NCI-H69 (cell line): ENCODE measurements at places on chromosomes 4 and X.

DNA sequence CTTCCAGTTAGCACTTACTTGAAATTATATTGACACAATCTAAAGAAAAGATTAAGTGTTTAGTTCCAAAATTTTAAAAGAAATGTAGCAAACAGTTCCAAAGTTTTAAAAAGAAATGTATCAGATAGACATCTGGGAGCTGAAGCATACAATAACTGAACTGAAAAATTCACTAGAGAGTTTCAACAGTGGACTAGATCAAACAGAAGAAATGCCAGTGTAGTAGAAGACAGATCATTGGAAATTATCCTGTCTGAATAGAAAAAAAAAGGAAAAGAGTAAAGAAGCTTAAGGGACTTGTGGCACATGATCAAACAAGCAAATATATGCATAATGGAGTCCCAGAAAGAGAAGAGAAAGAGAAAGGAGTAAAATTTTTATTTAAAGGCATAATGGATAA, 261.4 kb downstream of the LAS1L start:
- no peak for DNase-seq

GRCh38 chr4:100828986-100829685, 311.3 kb upstream of the EMCN start:
- no peak for DNase-seq

DNA sequence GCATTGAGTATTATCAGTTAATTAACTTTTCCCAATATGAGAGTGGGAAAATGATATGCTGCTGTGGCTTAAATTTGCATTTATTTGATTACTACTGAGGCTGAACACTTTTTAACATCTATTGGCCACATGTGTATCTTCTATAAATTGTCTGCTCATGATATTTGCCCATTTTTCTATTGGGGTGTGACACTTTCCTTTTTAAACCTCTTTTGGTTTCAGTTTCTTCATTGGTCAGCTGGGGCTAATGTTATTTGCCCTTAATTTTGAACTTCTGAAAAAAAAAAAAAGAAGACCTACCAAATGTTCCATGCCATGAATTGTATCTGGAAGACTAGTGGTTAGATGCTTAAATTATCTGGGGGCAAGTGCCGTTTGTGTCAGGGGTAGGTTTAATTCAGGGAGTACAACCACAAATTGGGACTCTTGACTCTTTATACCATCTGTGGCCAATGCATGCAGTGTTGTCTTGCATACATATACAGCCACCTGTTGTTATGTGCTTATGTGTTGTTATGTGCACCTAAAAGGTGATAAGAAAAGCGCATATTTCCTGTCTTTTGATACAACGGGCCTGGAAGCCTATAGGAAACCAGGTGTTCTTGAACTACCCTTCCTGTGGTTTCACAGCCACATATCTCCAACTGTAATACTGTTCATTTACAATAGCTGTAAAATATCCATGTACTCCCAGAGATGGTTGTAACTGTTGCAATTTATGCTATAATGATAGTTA, 49.0 kb downstream of the SH2D1A start:
- DNase-seq: no peak

- no peak for DNase-seq
Observed at GRCh38 chrX:9234315-9234714, 200.4 kb upstream of the FAM9B start.

- no peak for DNase-seq
Observed at GRCh38 chr4:136342666-136343065, 1189.6 kb downstream of the PCDH18 start.

DNA sequence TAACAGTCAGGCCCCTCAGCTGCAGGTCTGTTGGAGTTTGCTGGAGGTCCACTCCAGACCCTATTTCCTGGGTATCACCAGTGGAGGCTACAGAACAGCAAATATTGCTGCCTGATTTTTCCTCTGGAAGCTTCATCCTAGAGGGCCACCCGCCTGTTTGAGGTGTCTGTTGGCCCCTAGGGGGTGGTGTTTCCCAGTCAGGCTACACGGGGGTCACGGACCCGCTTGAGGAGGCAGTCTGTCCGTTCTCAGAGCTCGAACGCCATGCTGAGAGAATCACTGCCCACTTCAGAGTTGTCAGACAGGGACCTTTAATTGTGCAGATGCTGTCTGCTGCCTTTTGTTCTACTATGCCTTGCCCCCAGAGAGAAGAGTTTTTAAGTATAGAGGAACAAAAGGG, 160.8 kb downstream of the DKK2 start:
- DNase-seq: no peak

GRCh38 chrX:56766554-56767347, 37.7 kb downstream of the NBDY start:
- no peak for DNase-seq

- DNase-seq: peak; percentile 70
Observed at GRCh38 chr4:683982-684622, 4.8 kb downstream of the SLC49A3 start.

GRCh38 chr4:31290836-31291235, 570.7 kb downstream of the PCDH7 start:
- DNase-seq: no peak

DNA sequence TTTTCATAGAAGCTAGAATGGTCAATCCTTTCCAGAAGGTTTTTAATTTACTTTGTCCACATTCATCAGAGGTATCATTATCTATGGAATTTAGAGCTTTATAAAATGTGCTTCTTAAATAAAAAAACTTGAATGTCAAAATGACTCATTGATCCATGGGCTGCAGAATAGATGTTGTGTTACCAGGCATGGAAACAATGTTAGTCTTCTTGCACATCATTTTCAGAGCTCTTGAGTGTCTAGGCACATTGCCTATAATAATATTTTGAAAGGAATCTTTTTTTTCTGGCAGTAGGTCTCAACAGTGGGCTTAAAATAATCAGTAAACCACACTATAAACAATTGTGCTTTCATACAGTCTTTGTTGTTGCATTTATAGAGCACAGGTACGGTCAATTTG, 200.3 kb downstream of the FAT4 start:
- no peak for DNase-seq

- no peak for DNase-seq
Observed at GRCh38 chrX:101370888-101371504, 15.0 kb downstream of the BTK start.

DNA sequence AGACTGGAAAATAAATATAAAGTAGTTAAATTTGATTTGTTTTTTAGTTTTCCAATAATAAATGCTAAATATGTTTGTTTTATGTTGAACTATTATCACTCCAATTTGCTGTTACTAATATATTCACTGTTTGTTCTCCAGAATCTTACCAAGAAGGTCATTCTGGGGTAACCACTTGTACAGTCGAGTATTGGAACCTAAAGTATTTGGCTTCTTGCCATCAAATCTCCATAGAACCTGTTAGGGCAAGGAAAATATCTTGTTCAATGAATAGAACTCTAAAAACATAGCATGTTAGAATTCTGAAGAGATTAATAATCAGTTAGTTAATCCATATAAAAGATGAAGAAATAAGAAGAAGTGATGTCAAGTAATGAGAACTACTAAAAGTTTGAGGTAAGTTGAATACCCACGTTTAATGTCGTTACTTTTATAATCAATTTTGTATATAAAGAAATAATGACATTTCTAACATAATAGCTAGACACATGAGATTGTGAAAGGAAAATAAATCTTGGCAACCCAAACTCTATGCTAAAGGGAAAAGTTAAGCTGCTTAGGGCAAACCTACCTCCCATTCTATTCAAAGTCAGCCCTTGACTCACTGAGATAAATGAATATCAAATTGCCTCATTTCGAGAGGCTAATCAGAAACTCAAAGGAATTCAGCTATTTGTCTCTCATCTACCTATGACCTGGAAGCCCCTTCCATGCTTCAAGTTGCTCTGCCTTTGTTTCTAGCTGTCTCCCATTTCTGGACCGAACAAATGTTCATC, 15.3 kb downstream of the UGT2B15 start:
- no peak for DNase-seq

DNA sequence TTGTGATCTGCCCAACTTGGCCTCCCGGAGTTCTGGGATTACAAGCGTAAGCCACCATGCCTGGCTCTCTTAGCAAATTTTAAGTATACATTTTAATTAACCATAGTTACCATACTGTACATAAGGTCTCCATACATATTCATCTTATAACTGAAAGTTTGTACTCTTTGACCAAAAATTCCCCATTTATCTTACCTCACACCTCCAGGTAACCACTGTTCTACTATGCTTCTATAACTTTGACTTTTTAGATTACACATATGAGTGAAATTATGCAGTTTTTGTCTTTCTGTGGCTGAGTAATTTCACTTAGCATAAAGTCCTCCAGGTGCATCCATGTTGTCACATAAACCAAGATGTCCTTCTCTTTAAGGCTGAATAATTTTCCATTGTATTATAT, 17.4 kb downstream of the C4orf51 start:
- DNase-seq: no peak

DNA sequence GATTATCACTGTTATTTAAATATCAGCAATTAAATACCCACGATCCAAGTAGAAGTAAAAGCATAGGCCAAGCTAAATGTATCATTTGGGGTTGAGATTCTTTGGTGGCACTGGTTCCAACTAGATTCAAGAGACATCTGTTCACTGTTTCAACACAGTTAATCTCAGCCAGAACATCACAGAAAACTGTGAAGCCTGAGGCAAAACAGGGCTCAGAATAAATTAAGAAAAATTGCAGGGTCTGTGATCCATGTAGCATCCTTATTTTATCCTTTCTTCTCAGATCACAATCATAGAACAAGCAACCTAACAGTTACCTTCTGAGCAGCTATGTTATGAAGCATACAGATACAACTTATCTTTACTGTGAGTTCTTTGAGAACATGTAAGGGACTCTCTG, 23.7 kb downstream of the YTHDC1 start:
- peak; percentile 6 for DNase-seq

DNA sequence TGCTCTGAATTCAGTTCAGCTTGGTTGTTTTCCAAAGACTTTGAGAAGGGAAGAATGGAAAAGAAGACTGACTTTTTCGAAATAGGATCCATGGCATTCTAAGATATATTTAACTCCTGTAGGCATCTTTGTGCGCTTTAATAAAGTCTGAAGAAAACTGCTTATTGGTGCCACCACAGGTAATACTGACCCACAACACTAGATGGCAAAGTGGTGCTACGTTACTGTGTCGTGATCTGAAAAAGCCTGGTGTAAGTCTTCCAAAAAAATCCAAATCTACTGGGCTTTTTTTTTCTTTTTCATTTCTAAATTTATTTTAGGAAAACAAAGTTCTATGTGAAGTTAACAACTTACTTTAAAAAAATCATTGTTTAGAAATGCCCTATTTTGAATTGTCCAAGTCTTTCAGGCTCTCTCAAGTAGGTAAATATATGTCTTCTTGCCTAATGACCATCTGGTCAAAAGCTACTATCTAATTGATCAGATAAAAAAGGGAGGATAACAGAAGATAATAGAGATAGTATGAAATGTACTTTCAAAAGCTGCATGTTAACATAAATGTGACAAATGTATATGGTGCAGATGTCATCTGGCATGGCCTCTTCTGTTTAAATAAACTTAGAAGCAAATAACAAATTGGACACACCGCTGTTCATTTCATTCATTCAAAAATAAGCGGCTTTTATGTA, 47.0 kb upstream of the MID1IP1 start:
- DNase-seq: peak; percentile 68

DNA sequence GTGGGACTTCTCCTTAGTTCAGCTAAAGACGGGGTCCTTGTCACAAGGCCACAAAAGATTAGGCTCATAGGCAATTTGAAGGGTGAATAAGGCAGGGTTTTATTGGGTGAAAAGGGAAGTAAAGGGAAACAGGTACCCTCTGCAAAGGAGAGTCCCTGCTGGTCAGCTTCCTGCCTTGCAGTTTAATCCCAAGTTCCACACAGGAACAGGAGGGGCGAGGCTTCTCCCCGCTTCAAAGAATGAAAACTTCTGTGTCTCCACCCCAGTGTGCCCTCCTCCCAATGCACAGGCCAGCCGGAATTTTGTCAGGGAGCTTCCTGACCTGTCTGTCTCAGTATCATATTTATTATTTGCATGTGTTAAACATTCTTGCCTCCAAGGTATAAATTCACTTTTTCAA, 37.1 kb downstream of the ITM2A start:
- no peak for DNase-seq

GRCh38 chrX:34341258-34341657, 209.1 kb upstream of the FAM47A start:
- peak; percentile 3 for DNase-seq

GRCh38 chr4:8609406-8609805, 16.8 kb downstream of the CPZ start:
- DNase-seq: peak; percentile 6

DNA sequence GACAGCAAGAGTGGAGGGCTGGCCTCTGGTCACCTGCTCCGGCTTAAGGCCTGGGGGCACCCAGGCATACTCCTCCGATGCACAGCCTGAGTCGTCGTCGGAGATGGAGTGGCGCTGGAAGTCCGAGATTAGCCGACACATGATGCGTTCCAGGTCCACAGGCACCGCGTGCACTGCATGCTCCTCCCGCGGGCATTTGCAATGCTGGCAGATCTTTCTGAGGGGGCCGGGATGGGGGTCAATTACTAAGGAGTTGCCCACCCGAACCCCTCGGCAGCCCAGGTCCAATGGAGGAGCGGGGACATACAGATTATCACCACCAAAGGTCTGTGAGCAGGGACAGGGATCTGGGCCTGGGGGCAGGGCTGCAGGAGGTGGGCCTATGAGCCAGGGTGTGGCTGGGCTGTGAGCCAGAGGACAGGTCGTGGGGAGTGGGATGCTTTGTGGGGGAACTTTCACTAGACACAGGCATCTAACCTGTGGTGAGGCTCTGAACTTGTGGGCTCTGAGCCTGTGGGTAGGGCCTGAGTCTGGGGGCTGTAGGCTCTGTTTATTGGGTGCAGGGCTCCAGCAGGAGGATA, 2.4 kb downstream of the PRICKLE3 start:
- DNase-seq: no peak

- no peak for DNase-seq
Observed at GRCh38 chr4:152994038-152994437, 57.9 kb downstream of the FHDC1 start.

GRCh38 chrX:78029663-78030062, 60.2 kb upstream of the PGAM4 start:
- DNase-seq: peak; percentile 10

DNA sequence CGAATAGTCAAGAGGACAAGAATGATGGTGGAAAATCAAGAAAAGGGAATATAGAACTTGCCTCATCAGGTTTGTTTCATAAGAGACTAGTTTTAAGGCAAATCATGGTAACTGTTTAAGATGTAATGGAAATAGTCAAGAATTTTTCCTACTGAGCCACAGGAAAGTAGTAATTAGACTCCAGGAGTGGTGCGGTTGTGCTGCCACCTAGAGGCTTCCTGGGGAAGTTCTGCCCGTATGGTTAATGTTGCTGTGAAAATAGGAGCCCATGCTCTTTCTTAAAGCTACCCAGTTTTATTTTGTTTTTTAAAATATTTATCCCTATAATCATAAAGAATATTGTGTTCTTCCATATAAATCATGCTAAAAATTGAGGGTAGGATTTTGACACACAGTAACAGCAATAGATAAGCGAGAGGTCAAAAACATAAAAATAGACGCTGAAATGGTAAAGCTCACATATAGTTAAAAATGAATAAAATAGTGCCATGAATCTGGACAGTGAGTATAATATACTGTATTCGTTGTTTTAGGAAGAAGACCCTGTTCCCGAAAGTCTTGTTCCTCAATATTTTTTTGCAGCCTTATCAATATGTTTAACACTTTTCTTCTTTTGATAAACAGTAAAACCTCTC, 87.0 kb downstream of the PHOX2B start:
- peak; percentile 21 for DNase-seq

- peak; percentile 76 for DNase-seq
Observed at GRCh38 chr4:170089274-170089667, 485 bp downstream of the AADAT start.
